ENCODE measurements at places on chromosomes 12 and 14.

- no peak for DNase-seq
Observed at GRCh38 chr12:6384499-6385436, 806 bp downstream of the LTBR start.

- DNase-seq: no peak
Observed at GRCh38 chr12:102992720-102993119, 35.2 kb downstream of the ASCL1 start.

DNA sequence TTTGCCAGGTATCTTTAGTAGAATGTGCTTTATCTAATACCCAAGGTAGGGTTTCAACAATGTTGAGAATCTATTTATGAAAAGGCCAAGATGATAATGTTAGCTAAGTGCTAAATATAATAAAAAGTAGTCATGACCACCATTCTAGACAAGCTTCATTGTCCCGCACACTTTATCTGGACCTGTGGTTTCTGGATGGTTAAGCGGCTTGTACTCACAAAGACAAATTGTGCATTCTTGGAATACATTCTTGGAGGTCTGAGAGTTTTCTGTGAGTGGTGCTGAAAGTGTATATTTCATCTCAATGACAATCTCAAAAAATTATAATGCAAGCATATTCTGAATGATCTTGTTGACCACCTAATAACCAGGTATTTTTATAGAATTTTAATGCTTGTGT, 646.9 kb downstream of the DIO2 start:
- DNase-seq: no peak

GRCh38 chr12:27343255-27344000, 10.8 kb downstream of the BMAL2 start:
- peak; percentile 32 for DNase-seq

DNA sequence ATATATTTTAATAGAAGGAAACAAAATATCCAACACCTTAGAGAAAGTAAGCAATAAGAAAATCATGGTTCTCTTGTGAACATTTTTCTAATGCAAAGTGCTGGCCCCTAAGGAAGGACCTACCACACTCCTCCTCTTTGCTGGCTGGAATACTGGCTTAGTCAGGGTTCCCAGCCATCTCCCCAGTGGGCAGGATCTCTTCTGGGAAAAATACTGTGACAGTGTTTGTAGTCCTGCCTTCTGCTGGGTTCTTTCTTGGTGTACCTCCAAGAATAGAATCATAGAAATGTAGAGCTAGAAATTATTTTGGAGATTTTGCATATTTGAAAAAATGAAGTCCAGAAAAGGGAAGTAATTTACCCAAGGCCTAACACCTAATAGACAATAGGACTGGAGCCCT, 31.9 kb downstream of the KCNMB4 start:
- DNase-seq: no peak

GRCh38 chr14:67002994-67003753, 186.1 kb upstream of the GARIN2 start:
- no peak for DNase-seq

GRCh38 chr12:1324910-1325309, 269.5 kb downstream of the FBXL14 start:
- no peak for DNase-seq

- DNase-seq: no peak
Observed at GRCh38 chr14:93972618-93973205, 3.7 kb downstream of the ASB2 start.

GRCh38 chr12:1805441-1806081, 14.8 kb upstream of the LRTM2 start:
- no peak for DNase-seq

GRCh38 chr12:90729736-90730135, 225.2 kb downstream of the CCER1 start:
- no peak for DNase-seq

DNA sequence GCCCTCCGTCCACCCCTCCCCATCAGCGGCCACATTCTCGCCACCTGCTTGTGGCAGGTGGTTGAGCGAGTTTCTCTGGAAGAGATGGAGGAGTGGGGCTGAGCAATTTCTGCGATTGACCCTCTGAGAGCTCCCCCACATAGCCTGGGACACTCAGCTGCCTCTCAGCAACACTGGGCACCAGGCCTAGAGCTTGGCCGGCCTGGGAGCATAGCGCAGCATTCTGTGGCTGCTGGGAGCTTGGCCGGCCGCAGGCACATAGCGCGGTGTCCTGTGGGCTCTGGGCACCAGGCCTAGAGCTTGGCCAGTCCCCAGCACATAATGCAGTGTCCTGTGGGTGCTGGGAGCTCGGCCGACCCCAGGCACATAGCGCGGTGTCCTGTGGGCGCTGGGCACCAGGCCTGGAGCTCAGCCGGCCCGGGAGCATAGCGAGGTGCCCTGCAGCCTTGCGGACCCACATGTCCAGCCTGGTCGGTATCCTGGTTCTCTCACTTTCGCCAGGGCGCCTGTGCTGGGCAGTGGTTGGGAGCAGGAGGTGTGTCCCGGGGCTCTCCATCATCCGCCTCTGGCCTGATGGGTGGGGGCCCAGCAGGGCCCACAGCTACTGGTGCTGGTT, 43.8 kb downstream of the LRCOL1 start:
- DNase-seq: no peak

- DNase-seq: no peak
Observed at GRCh38 chr14:53019406-53019805, 68.6 kb upstream of the FERMT2 start.

GRCh38 chr14:35406506-35407305, 2.2 kb upstream of the NFKBIA start:
- DNase-seq: no peak

- no peak for DNase-seq
Observed at GRCh38 chr12:125205386-125205785, 140.2 kb downstream of the AACS start.

DNA sequence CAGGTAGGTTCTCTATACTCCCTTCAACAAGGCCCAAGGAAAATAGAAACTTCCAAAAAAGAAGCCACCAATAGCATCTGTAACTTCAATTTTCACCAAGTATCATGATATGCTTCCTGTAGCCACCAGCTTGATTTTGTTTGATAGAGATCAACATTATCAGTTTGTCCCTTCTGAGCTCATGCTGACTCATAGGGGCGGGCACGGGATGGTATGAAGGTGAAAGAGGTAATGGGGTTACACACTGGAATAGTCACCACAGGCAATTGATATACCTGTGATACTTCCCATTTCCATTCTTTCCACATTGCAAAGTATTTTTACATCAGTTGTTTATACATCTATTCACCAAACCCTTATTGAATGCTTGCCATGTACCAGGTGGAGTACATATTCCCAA, 134.1 kb downstream of the KCNA5 start:
- no peak for DNase-seq

DNA sequence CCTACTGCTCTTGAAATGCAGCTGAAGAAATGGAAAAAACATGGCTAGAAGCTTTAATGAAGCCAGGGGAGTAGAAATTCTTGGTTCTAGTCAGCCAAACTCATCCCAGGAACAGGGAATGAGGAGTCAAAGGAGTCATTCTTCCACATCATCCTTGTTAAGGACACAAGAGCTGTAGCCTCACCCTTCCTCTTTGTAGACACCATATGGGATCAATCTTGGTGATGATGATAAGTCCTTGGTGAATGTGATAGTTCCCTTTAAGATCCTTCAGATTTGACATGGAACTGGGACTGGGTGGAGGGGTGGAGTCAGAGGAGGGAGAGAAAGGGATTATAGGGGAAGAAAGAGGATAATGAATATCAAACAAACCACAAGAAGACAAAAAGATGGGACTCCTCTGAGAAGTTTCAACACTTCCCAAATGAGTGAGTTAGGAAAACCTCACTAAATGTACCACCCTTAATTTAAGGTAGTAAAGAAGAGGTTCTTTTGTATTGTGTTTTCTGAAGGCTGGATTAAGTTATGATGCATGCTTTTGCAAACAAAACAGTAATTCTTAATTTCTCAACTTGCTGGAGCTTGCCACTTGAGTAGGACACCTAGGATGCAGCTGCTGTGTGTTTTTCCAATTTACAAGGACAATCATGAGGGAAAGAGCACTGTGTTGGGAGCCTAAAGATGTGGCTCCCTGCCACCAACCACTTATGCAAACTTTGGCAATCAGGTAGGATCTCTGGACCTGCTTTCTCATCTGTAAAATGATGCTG, 104.0 kb downstream of the WIF1 start:
- DNase-seq: no peak

GRCh38 chr12:70031046-70031445, 206.0 kb downstream of the MYRFL start:
- DNase-seq: no peak

DNA sequence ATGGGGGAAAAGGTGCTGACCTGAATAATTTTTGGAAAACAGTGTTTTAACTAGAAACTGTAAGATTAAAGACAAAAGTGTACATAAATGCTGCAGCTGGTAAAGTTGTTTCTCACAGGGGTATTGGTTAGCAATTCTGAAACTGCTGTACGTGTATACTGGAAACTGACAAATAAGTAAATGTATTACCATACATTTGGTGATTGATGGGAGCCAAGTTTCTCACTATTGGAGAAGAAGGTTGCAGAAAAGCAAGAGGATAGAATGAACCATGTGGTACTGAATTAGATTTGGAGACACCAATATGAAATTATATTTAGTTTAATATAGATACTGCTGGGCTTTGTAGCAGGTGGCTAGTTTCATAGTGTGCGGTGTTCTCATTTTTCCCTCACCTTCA, 19.6 kb upstream of the FBXO33 start:
- DNase-seq: no peak

GRCh38 chr12:89250213-89250612, 102.1 kb downstream of the DUSP6 start:
- DNase-seq: no peak

GRCh38 chr14:39107591-39107996, 4.6 kb upstream of the SEC23A start:
- DNase-seq: no peak

GRCh38 chr12:110343114-110343513, 60.4 kb downstream of the ANAPC7 start:
- no peak for DNase-seq

DNA sequence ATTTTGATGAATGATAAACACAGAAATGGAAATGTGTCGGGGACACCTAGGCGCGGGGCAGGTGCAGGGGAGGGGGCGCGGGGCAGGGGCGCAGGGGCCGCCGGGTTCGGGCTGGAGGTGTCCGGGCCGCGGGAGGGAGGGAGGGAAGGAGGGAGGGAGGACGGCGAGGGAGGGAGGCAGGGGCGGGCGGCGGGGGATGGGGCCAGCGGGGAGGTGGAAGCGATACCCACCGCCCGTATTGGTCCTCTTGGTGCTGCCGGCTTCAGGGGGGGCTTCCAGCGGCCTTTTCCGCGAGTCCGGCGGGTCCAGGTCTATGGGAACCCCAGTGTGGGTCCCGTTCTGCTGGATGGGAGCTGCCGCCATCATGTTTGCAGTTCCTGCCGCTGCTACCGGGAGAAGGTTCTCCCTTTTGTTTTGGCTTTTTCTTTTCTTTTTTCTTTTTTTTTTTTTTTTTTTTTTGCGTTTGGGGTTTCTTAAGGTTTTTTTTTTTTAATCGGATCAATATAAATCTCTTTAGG, 703 bp downstream of the NOVA1 start:
- no peak for DNase-seq

- DNase-seq: no peak
Observed at GRCh38 chr12:109065154-109065852, 12.9 kb downstream of the USP30 start.

DNA sequence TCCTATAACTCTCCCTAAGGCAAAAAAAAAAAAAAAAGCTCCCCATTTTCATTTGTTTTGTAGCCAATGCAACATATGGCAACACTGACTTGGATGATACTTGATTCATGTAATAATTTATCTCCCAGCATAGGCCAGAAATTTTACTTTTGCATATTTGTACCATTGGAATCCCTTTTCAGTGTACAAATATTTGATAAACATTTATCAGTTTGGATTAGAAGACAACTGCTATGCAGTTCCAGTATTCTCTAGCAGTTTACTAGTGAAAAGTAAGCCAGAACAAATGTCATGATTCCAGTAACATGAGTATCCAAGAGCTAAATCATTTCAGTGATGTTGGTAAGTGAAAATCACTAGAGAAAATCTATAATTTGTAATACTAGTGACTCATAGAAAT, 392.3 kb downstream of the CCER1 start:
- no peak for DNase-seq

DNA sequence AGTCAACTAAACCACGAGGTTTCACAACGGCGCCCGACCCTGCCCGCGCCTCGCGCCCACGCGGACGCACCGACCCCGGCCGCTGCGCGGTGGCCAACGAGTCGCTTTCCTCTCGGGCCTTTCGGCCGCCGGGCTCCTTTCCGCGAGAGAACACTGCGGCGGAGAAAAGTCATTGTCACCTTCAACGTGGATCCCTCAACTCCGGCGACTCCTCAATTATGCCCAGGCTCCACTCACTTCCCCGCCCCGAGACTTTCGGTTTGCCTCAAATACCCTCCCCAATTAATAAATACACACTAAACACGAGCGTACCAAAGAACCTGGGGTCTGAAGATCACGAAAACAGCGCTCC, 450 bp downstream of the SINHCAF start:
- DNase-seq: no peak

DNA sequence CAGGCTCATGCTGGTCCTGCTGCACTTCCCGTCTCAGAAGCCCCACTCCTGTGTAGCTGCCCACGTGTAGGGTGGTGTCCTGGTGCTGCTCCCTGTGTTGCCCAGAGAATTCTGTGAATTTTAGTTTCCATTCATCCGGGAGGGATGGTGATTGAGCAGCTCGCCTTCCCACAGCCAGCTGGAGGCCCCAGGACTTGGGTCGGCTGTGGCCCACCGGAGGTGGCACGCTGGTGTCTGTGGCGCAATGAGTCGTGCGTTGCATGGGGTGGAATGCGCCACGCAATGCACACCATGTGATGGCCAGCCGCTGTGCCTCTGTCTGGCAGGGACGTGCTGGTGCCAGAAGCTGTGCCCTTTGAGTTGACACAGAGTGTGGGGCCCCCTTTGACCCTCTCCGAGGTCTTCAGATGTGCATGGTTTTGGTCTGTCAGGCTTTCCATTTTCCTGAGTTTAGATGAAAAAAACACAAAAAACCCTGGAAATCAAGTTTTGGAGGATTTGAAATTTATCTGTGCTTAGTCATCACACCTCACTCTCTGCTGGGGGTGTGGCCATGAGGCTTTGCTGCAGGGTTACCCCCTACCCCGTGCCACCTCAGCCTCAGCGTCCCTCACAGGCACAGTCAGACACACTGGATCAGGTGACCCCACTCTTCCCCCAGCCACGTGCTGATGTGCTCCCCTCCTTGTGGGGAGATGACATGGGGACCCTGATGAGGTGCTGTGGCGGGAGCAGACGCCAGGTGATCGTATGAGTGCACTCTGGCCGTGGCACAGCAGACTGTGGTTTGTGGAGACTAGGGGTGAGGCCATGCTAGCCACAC, 64.6 kb downstream of the EP400 start:
- DNase-seq: no peak

DNA sequence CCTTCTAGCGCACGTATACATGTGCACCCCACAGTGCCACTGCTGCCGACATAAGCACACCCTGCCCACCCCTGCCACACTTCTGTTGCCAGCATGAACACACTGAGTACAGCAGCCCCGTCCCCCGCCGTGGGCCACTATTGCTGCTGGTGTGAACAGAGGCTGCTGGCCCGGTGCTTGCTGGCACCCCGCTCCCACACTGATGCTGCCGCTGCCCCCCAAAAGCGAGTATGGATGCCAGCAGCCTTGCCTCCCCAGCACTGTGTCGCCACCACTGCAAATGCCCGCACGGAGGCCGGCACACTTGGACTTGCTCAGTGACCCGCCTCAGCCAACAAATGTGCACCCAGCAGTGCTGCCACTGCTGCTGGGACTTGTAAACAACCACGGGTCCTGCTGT, 872.4 kb upstream of the ATXN7L3B start:
- DNase-seq: no peak
